ENCODE measurements at places on chromosomes 6 and 20.

GRCh38 chr6:39555136-39555535, 170.1 kb downstream of the KIF6 start:
- no peak for DNase-seq

GRCh38 chr20:51641866-51642265, 99.3 kb upstream of the NFATC2 start:
- DNase-seq = no peak

- DNase-seq = no peak
These were observed 17.4 kb downstream of the HLA-DOA start for GRCh38 chr6:32991972-32992371.

DNA sequence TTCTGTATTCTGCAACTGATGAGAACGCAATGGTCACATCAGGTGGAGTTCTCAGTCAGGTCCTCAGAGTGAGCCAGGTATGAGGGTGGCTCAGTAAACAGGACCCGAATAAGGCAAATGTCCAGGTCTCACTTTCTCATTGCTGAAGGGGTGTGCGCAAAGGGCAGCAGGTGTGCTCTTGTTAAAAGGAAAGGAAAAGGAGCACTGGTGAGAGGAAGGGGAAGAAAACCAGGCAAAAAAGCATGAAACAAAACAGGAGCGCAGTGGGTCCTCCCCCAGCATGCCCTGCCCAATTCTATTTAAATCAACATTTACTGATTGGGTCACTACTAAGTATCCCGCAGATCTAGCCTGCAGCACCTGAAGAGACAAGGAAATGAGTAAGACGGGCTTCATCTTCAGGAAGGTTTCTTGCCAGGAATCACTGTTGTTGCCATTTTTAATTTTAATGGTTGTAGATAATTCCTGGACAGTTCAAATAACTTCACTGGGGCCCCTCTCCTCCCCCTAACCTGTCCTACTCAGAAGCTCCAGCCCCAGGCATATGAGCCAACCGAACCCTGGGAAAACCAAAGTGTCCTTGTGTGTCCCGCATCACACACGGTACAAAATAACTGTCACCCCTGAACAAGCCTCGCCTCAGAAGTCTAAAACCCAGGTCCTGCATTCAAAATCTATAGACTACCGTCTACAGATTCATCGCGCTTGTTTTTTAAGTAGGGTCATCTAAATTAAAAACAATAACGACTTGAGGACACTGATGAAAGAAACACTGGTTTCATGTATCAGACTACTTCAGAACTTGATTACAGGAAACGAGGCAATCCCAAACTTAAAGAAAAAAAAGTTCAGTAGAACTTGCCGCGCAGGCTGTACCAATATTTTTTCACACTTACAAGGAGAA, 980 bp downstream of the MBOAT1 start:
- DNase-seq = no peak

DNA sequence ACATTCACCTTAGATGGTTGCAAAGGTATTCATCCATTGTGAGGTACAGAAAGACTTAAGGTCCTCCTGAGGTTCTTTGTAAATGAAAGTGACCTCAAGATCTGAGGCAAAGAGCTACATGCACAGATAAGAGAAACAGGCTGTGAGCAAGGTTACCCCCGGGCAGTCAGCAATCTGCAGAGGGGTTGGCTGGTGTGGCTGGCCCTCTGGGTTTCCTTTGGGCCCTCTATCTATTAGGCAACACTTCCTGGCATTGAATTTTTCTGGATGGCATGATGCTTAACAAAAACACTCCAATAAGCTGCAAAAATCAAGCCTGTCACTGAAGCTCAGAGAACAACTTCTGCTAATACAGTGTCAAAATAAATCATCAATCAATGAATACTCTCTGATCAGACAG, 48.9 kb upstream of the RALGAPA2 start:
- no peak for DNase-seq

DNA sequence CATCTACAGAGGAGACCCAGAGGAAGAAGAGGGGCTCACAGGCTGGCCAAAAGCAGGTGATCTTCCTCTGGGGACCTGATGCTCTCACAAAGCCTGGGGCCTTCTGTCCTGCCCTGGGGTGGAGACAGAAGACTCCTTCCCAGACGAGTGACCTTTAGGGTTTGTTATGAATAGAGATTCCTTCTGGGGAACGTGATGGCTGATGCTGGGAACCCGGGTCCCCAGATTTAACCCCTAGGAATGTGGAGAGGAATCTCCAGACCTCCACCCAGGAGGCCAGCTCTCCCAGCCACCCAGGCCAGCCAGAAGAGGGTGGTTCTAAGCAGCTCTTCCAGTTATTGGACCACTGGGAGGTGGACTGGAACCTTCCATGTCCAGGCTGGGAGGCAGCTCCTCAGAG, 16.8 kb upstream of the CCN5 start:
- no peak for DNase-seq

Data from stimulated activated naive CD8-positive, alpha-beta T cell treated with anti-CD3 and anti-CD28 coated beads, Interleukin-15, amount 100 ng/mL, for 72 hours (primary cell).